Epithelial cell of esophagus (primary cell): ENCODE measurements at places on chromosomes 7 and 10.

- DNase-seq: peak; percentile 90
Measured at GRCh38 chr7:36034020-36034419, 119.0 kb upstream of the EEPD1 start.

- no peak for DNase-seq
Measured at GRCh38 chr10:69693886-69694285, 63.8 kb downstream of the FAM241B start.

DNA sequence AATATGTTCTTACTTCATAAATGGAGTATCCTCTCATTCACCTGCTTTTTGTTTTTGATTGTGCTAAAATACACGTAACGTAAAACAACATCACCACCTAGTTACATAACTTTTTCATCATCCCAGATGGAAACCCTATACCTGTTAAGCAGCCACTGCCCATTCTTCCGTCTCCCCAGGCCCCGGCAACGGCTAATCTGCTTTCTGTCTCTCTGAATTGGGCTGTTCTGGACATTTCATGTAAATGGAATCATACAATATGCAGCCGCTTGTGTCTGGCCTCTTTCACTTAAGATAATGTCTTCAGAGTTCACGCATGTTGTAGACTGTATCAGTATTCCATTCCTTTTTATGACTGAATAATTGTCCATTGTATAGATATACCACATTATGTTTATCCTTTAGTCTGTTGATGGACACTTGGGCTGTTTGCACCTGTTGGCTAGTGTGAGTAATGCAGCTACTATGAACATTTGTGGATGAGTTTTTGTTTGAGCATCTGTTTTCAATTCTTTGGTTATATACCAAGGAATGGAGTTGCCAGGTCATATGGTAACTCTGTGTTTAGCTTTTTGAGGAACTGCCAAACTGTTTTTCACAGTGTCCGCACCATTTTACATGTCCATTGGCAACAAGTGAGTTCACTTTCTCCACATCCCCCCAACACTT, 14.1 kb upstream of the SUN1 start:
- peak; percentile 64 for DNase-seq

DNA sequence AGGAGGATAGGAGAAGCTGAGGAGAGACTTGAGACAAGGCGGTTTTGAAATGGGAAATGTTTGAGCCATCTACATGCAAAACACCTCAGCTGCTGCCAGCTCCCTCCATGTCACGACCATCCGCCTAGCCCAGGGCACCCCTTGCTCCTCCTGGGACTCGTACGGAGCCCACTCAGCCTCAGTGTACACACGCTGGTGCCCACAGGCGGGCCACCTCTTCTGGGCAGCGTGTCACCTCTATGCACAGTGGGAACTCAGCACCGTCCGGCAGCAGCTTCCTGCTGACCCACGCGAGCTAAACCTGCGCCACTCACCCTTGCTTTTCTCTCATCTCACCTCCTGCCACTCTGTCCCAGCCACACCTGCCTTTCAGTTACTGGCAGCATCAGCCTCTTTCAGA, 108.3 kb downstream of the GALNT11 start:
- no peak for DNase-seq

GRCh38 chr10:55141892-55142291, 340.9 kb upstream of the PCDH15 start:
- no peak for DNase-seq

GRCh38 chr10:74753442-74754211, 72.8 kb upstream of the KAT6B start:
- no peak for DNase-seq

DNA sequence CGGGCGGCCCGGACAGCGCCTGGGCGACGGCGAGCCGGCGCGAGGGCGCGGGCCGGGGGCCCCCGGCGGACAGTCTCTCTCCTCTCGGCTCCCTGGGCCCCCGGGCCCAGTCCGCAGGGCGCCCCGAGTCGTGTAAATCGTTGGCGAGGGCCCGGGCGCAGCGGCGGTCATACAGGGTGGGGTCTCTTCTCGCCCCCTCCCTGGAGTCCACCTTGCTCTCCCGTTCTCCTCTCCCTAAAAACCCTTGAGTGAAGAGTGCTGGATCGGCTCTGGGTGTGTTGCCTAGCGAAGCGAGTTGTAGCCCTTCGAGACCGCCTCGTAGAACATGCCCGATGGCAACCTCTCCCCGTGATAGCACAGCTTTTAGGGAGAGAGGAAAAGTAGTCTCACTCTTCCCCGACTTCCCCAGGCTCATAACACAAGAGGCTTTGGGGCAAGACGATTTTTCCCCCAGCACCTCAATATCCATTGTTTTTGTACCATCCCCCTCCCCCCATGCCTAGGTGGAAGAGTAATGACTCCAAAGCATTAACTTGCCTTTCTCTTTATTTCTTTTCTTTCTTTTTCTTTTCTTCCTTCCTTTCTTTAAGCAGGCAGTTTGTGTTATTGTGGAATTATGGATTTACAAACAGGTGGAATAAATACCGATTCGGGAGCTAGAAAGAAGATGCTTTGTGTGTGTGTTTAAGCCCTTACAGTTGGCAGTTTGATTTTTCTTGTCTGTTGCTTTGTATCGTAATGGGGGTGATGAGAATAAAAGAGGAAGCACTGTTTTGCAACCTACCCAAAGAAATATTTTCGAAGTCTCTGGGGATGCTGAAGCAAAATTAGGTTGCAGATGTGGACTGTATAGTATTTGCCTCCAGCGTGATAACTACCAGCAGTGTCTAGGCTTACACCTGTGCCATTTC, 822 bp downstream of the SHOC2 start:
- DNase-seq: peak; percentile 43
